ENCODE measurements at places on chromosomes 11 and 22. TPM values are rescaled to one million over a fixed set of nuclear protein-coding genes. Genes with fewer than 3 reads are reported as not detected.
A peak's percentile ranks its signal among the peaks of the same experiment; 100 is the strongest.

NLRP6 gene
- not detected for total RNA-seq

MIAT gene
- total RNA-seq: 0.27 TPM

DNA sequence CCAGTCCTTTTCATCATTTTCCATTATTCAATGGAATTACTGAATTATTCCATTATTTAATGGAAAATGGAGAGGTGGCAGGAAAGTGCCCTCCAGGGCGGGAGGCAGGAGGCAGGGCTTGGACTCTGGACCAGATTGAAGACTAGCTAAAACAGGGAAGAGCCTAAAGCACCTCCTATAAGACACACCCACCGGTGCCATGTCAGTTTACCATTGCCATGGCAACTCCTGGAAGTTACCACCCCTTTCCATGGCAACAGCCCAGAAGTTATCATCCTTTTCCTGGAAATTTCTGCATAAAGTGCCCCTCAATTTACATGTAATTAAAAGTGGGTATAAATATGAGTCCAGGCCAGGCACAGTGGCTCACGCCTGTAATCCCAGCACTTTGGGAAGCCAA, 443.7 kb downstream of the TBC1D22A start:
- no peak for DNase-seq

DNA sequence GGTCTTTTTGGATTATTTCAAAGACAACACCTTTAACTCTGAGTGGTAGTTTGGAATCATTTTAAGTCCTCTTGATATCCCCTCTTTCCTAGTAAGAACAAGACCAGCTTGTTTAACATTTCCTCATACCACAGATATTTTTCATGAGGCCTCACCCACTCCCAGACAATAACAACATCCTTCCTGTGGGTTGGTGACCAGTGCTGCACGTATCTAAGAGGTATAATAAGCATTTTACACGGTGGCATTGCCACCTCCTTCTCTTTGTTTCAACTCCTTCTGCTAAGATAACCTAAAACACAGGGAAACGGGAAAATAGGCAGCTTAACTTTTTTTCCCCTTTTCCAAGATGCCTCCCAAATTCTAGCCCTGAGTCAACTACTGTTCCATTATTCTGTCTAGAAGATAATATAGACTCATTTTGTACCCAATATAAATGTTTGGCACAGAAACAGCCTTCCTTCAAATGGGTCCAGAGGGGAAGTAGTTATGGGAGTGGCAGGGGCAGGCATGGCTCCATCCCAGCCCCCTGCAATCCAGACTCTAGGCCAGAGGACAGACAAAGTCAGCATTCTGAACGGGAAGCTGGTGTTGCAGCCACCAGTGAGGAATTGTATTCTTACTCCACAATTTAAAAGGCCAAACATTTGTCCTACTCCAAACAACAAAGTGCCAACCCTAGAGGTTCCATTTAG, 28.5 kb downstream of the MAML2 start:
- DNase-seq: peak; percentile 79

DNA sequence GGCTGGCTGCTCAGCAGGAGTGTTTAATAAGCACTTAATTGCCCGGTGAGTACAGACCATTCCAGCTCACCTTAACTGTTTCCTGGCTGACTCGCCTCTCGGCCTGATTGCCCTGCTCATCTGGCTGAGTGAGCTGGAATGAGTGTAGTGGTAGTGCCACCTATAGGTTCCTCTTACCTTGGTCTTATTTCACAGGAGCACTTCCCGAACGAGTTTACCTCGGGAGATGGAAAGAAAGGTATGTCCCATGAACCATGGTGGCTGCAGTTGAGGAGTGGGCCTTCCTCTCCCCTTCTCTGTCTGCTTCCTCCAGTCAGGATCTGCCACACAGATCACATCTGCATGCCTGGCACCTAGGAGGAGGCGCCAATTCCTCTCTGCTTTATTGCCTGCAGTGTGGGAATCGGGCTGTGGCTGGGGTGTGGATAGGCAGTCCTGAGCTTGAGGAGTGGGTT, 26.7 kb downstream of the UPB1 start:
- peak; percentile 76 for DNase-seq

DNA sequence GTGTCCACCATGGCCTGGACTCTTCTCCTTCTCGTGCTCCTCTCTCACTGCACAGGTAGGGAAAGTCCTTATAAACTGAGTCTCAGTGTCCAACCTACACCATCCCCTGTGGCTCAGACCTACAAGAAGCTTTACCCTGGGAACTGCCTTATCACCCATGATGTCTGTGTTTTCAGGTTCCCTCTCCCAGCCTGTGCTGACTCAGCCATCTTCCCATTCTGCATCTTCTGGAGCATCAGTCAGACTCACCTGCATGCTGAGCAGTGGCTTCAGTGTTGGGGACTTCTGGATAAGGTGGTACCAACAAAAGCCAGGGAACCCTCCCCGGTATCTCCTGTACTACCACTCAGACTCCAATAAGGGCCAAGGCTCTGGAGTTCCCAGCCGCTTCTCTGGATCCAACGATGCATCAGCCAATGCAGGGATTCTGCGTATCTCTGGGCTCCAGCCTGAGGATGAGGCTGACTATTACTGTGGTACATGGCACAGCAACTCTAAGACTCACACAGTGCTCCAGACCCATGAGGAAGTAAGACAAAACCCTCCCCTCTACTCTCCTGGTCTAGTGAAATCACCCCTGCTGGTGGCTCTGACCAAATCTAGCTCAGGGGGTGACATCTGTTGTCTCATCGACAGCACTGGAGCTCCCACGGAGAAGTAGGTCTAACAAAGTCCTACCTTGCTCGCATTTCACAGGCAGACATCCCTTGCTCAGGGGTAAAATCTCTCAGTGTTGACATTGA, 74.3 kb downstream of the VPREB1 start:
- DNase-seq: no peak

DNA sequence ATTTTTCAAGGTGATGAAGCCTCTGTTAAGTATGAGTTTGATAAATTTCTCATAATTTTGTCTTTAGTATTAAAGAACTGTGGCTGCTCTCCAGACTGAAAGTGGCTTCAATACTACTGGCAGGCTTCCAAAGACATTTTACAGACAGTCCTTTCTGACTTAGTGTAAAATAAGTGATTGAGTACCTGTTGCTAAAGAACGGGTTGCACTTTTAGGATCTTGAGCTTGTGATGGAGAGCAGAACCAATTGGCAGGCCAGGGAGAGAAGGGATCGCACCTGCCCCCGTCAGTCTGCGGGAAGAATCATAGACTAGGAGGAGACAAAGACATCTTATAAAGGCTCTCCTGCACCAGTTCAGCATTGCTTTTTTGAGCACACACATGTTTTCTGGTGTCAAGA, 4.4 kb downstream of the NCAM1 start:
- no peak for DNase-seq

- DNase-seq: no peak
Measured at GRCh38 chr11:88799771-88800500, 265.8 kb downstream of the GRM5 start.

- DNase-seq: no peak
Measured at GRCh38 chr11:12691473-12691872, 17.3 kb downstream of the TEAD1 start.

TMEM132A gene
- 82.6 TPM for total RNA-seq

DNA sequence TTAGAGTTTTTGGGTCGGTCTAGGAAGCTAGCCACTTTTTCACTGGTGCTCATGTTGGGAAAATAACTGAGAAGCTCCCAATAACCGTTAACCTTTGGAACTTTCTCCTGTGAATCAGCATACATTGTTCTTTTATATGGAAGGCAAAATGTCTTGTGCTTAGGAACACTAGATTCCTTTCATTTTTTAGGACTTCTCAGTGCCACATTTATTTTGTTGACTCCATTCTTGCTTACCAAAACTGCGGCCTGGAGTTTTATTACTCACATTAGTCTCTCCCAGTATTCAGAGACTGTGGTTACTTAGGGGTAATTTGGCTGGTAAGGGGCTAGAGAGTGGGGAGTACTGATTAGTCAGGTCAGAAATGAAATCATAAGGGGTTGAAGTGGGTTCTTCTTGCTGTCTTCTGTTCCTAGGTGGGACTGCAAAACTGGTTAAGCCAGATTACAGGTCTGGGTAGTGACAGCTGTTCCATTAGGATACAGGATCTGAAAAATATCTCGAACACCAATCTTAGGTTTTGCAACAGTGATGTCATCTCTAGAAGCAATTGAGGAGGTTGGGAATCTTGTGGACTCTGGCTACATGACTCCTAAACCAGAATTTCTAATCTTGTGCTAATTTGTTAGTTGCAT, 631.4 kb upstream of the LUZP2 start:
- DNase-seq: no peak

EFEMP2 gene
- total RNA-seq: 7.1 TPM

DNA sequence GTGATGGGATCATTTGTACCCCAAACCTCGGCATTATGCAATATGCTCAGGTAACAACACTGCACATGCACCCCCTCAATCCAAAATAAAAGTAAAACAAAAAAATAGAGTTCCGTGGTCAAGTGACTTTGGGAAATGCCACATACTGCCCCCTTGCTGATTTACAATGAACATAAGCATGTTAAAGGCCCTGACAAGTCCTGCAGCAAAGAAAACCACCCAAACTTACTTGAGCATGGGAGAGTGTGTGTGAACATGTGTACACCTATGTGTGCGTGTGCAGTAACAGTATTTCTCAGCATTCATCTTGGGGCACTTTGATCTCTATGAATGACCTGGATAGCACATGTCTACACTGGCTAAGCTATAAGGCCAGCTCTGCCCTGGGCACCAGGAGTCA, 15.8 kb upstream of the IGSF22 start:
- no peak for DNase-seq

- DNase-seq: no peak
Measured at GRCh38 chr11:16000065-16000464, 356.3 kb downstream of the SOX6 start.

- DNase-seq: no peak
Measured at GRCh38 chr22:19657252-19658056, 56.8 kb upstream of the SEPTIN5 start.

GRCh38 chr11:13669544-13670488, 1.3 kb downstream of the FAR1 start:
- peak; percentile 2 for DNase-seq

NXPE1 gene
- not detected for total RNA-seq

GRCh38 chr11:130732476-130732875, 183.8 kb downstream of the SNX19 start:
- DNase-seq: no peak

- no peak for DNase-seq
Measured at GRCh38 chr22:49789289-49790141, 38.2 kb downstream of the BRD1 start.

BEST1 gene
- total RNA-seq: not detected

- DNase-seq: no peak
Measured at GRCh38 chr11:118771547-118772288, 19.2 kb downstream of the DDX6 start.

DDIAS gene
- 18.2 TPM for total RNA-seq

GRCh38 chr22:35174401-35175038, 82.8 kb upstream of the HMGXB4 start:
- DNase-seq: no peak

- DNase-seq: no peak
Measured at GRCh38 chr11:31818425-31818755, 7.3 kb upstream of the PAX6 start.

DNA sequence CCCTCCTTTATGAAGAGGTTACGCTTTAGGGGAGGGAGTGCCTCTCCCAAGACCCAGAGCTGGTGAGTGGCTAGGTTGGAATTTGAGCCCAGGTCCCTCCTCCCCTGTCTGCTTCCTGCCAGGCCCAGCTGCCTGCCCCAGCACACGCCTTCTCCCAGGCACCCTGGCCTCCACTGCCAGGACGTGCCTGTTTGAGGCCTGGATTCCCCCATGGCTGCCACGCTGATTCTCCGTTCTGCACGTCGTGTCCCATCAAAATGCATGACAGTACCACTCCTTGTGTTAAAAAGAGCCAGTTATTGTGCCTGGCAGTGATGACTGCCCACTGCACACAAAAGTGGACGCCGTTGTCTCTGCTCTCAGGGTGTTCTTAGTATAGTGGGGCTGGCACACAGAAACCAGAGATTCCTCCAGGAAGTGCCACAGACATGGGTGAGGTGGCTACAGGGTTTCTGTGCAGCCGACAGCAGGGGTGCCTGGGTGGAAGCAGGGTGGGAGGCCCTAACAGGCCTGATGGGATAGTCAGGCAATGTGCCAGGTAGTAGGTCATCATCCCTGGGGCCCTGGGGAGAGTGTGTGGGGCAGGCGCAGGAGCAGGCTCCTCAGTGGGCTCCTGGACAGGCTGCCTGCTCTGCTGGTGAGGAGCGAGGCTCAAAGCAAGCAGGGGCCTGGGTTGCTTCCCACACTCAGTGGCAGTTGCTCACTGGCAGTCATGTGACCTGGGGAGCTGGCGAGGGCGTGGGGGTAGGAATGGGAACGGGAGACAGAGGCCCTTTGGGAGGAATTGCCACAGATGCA, 24.2 kb downstream of the MED15 start:
- DNase-seq: peak; percentile 96

GRCh38 chr22:19723232-19723982, at the start of gene GP1BB:
Gene GP1BB, plus strand, starts transcription at chr22:19723539. Its CDS starts 31 bp downstream, at chr22:19723570.
- DNase-seq: no peak

DNA sequence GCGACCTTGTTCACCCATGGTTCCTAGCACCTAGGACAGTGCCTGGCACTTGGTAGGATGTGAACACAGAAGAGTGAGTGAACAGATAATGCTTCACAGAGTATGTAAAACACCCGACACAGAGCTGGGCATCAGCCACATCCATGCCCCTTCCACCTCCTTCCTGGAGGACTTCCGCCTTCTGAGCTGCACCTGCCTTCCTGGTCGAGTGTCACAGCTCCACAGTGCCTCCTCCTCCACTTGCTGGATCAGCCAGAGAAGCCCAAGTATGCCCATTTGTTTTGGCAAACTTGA, 20.1 kb downstream of the PRDM11 start:
- DNase-seq: no peak

Measured in Daoy (cell line).